CD4-positive, alpha-beta T cell treated with Interferon gamma for 1 hour (primary cell): ENCODE measurements at places on chromosomes 1 and 21.
A peak's percentile ranks its signal among the peaks of the same experiment; 100 is the strongest.

DNA sequence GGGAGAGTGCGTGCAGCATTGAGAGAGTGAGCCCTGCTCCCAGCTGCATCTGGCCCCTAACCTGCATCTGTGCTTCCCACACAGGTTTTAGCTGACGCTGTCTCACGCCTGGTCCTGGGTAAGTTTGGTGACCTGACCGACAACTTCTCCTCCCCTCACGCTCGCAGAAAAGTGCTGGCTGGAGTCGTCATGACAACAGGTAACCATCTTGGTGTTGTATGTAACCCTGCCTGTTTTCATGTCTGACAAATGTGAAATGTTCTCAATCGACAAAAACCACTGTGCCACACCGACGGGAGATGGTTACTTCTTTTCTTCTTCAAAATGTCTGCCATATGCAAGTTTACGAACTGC lies 105.8 kb downstream of the ADARB1 start:
- DNase-seq: no peak

GRCh38 chr1:20726932-20727745 lies 5.4 kb downstream of the SH2D5 start:
- no peak for DNase-seq

GRCh38 chr1:47402591-47402990 lies 13.5 kb upstream of the FOXE3 start:
- DNase-seq: no peak

DNA sequence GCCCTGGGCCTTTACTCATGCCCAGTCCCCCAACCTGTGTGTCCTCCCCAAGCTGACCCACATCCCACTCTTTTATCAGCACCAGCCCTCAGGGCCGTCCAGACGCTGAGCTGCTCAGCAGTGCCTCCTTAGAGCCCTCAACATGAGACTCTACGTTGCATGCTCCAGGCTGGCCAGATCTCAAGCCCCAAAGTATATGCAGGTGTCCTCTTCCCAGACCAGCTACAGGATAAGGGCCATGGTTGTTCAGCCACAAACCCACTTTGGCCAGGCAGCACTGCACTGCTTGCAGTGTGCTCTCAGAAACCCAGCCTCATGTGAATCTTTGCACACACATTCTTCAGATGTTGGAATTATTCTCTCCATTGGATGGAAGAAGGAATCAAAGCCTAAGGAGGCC lies 6.0 kb downstream of the CITED4 start:
- no peak for DNase-seq

DNA sequence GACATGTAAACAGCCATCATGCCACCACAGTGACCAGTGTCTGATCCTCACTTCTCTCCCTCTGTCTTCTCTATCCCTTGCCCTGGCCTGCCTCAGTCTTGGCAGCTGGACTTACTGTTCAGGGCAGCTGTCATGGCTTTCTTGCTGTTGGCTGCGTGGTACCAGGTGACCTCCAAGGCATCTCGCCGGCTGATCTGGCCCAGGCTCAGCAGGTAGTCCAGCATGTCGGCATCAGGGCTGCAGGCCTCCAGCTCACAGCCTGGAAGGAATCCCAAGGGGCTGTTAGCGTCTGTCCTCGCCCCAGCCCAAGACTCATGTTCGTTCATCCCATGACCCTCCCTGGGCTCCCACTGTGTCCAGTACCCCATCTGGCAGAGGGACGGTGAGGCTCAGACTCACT lies 3.6 kb downstream of the FAM151A start:
- no peak for DNase-seq

DNA sequence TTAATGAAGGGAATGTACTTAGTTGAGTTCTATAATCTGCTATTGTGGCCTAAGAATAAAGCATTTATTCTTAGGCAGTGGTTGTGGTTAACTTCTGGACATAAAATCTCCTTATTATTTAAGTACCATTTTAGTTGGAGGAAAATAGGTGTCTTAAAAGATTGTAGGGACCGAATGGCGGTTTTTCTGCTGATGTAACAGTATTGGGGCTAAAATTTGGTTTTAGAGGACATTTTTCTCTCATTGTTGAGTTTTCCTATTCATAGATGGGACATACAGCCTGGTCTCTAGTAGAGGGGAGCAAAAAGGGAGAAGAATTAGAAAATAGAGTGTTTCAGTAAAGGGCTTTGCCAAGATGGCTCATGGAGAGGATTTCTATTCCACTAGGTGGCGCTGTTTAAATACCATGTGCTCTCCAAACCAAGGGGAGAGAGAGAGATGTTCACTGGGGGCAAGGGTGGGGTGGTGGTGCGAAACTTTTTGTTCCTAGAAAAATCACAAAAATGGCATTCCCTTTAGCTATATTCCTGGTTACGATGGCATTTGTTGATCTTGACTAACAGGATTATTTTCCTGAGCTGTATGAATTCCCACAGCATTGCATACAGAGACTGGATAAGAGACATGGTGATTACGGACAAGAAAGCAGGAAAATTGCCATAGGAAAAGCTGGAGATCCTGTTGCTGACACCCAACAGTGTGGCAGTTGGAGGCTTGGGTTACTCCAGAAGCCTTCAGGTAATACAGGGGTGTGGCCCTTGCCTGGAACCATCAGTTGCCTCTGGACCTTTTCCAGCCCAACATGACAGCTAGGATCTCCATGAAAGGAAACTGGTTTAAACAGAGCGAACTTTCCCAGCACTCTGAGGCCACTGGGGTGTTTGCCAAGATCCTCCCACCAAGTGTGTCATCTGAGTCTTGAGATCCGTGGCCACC lies 18.2 kb upstream of the FCGR2A start:
- peak; percentile 23 for DNase-seq

DNA sequence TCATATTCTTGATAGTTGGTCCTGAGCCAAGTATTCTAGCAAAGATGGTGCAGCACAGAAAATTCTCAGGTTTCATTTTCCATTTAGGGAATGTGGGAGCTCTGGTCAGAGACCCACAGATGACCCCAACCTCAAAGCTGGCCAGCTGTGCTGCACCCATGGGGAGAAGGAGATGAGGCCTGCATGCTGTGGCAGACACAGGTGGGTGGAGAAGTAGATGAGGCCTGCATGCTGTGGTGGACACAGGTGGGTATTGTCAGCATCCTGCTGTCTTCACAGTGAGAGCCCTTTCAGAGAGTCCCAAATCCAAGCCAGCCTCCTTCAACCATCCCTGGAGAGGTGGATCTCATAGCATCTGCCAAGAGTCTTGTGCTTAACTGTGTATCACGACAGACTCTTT lies 77.7 kb downstream of the DSCAM start:
- DNase-seq: no peak

DNA sequence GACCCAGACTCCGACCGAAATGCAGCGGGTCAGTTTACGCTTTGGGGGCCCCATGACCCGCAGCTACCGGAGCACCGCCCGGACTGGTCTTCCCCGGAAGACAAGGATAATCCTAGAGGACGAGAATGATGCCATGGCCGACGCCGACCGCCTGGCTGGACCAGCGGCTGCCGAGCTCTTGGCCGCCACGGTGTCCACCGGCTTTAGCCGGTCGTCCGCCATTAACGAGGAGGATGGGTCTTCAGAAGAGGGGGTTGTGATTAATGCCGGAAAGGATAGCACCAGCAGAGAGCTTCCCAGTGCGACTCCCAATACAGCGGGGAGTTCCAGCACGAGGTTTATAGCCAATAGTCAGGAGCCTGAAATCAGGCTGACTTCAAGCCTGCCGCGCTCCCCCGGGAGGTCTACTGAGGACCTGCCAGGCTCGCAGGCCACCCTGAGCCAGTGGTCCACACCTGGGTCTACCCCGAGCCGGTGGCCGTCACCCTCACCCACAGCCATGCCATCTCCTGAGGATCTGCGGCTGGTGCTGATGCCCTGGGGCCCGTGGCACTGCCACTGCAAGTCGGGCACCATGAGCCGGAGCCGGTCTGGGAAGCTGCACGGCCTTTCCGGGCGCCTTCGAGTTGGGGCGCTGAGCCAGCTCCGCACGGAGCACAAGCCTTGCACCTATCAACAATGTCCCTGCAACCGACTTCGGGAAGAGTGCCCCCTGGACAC lies 534 bp downstream of the C1orf56 start:
- peak; percentile 63 for DNase-seq

DNA sequence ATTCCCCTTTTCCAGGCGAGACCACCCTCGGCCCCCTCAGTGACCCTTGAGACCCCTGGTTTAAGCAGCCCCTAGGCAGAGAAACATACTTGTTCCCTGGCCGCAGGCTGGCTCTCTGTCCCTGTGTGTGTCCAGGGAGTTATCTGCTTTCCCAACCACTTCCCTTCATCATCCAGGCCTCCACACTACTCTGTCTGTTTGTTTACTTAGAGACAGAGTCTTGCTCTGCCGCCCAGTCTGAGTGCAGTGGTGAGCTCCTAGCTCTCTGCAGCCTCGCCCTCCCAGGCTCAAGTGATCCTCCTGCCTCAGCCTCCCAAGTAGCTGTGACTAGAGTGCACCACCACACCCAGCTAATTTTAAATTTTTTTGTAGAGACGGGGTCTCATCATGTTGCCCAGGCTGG lies 5.8 kb upstream of the VWA1 start:
- DNase-seq: no peak

- no peak for DNase-seq
Observed at GRCh38 chr1:16621300-16621658, 7.9 kb upstream of the NBPF1 start.

GRCh38 chr1:207654320-207654719 lies 9.4 kb downstream of the CR1L start:
- no peak for DNase-seq

- DNase-seq: no peak
Observed at GRCh38 chr1:206916000-206916709, 5.6 kb downstream of the FCMR start.

GRCh38 chr1:180539136-180539535 lies 19.6 kb upstream of the OVAAL start:
- no peak for DNase-seq

GRCh38 chr1:114339379-114339778 lies 171.6 kb downstream of the TRIM33 start:
- no peak for DNase-seq

DNA sequence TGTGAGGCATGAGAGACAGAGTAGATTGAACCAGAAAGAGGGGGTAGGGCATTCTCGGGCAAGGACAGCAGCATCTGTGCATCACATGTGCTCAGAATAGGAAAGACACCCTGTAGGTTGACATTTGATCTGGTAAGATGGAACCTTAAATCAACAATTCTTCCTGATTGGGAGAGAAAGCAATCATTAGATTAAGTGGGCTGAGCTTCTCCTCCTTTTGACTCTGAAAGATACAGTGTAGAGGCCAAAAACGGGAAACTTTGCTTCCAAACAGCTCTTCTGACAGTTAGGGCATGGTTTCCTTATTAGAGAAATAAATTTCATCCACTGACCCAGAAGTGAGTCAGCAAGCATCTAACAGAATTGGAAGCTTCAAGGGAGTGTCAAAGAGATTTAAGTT lies 9.7 kb downstream of the KIF14 start:
- no peak for DNase-seq

DNA sequence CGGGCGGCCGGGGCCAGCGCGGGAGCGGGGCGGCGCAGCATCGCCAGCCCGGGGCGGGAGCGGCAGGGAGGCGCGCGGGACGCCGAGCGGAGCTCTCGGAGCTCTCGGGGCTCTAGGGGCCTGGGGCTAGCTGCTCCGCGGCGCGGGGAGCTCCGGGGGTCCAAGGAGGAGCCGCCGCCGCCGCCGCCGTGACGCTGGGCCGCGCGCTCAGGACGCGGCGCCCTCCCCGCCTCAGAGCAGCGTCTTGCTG lies 147 bp downstream of the CLSTN1 start:
- DNase-seq: no peak

DNA sequence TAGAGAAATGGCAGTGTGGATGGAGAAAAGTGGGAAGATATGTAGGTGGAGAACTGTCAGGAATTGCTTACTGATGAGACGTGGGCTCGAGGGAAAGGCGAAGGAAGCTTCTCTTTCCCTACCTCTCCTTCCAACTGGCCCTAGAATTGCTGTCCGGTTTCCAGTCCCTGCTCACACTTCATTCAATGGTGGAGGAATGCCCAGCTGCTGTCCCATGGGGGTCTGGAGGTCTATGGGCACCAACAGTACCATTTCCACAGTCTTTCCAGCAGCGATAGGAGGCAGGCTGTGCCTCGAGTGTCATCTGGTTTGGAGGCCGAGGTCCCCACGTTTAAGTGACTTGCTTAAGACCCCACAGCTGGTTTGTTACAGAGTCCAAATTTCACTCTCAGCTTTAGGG lies 31.5 kb upstream of the CD1D start:
- no peak for DNase-seq

GRCh38 chr1:188489336-188490112 lies 1660.8 kb downstream of the PLA2G4A start:
- DNase-seq: no peak

- DNase-seq: no peak
Observed at GRCh38 chr1:234918181-234918841, 210.3 kb downstream of the TOMM20 start.

- no peak for DNase-seq
Observed at GRCh38 chr1:233315718-233316301, 11.7 kb upstream of the MAP3K21 start.

GRCh38 chr1:178581351-178582303 lies 68.7 kb downstream of the TEX35 start:
- DNase-seq: peak; percentile 59

DNA sequence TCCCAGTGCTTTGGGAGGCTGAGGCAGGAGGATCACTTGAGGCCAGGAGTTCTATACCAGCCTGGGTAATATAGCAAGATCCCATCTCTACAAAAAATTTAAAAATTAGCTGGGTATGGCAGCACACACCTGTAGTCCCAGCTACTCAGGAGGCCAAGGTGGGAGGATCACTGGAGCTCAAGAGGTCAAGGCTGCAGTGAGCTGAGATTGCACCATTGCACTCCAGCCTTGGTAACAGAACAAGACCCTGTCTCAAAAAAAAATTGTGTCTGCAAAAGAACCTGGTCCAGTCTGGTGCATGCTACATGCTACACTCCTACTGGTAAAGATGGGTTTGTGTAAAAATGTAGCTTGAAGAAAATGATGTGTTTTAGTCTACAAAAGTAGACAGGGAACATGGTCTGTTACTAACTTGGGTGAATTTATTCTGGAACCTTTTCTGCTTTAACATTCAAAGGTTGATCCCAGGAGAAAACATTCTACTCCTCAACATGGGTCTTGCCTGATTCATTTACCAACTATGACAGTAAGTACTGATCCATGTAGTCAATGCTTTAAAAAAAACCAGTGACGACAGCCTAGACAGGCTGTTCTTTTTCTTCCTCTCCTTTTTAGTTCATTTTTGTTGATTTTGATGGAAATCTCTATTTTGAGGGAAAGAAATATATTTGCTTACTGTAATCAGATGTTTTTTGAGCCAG lies 32.7 kb upstream of the ENAH start:
- DNase-seq: no peak

- DNase-seq: no peak
Observed at GRCh38 chr1:188314557-188315137, 1485.9 kb downstream of the PLA2G4A start.

DNA sequence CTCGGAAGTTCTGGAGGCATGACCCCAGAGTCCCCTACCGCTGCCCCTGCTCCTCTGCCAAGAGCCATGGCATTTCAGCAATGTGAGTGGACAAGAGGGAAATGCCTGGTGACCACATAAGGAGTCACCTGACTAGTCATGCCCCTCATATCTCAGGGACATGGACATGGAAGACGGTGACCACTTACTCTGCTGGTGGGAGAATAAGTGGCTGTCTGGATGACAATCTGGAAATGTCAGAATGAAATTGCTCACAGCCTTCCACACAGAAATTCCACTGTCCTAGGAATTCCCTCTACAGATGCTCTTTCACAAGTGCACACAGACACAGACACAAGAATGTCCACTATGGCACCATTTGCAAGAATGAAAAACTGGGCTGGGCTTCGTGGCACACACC lies 24.3 kb upstream of the PLEKHG5 start:
- no peak for DNase-seq

- no peak for DNase-seq
Observed at GRCh38 chr1:116167625-116168276, 56.6 kb downstream of the MAB21L3 start.
